Aorta (tissue), 5 donors: ENCODE measurements at places on chromosomes 5 and 9. TPM values are rescaled to one million over a fixed set of nuclear protein-coding genes. Genes with fewer than 3 reads are reported as not detected.

Gene CDKN2B-AS1
- total RNA-seq, result 0.58 TPM

GRCh38 chr5:83925321-83925954 is 204.8 kb upstream of the HAPLN1 start:
- no peak overlapping the region for H3K4me3 ChIP-seq
- H3K36me3 ChIP-seq, result no peaks in the 10 kb centered on the region
- DNase-seq, result no peak
- H3K4me1 ChIP-seq, result no peaks in the 10 kb centered on the region
- no peaks in the 10 kb centered on the region for H3K27me3 ChIP-seq

DNA sequence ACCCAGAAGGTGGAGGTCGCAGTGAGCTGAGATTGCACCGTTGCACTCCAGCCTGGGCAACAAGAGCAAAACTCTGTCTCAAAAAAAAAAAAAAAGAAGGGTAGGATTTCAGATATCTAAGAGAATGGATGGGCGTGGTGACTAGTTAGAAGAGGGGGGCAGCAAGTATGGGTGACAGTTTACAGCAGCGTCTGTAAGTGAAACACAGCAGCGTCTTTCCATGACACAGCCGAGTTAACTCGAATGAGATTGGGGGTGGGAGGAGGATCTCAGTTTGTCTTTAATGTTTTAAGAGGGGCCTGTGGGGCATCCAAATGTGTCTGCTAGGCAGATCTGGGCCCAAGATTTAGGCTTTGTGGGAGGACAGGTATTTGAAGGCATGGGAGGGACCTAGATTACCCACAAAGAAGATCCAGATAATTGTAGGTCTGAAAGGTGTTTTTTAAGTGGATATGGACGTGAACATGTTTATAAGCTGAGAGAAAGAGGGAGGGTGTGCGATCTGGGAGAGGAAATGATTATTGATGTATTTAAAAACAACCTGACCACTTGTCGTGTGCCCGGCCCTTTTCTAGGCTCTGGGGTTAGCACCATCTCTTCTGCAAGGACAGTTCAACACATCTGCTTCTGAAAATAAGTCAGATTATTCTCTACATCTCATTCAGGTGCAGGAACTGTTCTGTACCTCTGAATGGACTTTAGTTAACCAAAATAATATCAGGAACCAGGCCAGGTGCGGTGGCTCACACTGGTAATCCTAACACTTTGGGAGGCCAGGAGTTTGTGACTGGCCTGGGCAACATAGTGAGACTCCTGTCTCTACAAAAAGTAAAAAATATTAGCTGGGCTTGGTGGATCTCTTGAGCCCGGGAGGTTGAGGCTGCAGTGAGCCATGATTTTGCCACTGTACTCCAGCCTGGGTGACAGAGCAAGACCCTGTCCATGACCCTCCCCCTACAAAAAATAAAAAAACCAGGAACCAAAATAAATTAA is 2.5 kb downstream of the CEP78 start:
- H3K4me1 ChIP-seq, result no peaks in the 10 kb centered on the region
- DNase-seq, result no peak
- H3K27ac ChIP-seq, result no peak overlapping the region
- H3K4me3 ChIP-seq, result no peak overlapping the region
- H3K27me3 ChIP-seq, result no peaks in the 10 kb centered on the region
- H3K36me3 ChIP-seq, result no peaks in the 10 kb centered on the region

DNA sequence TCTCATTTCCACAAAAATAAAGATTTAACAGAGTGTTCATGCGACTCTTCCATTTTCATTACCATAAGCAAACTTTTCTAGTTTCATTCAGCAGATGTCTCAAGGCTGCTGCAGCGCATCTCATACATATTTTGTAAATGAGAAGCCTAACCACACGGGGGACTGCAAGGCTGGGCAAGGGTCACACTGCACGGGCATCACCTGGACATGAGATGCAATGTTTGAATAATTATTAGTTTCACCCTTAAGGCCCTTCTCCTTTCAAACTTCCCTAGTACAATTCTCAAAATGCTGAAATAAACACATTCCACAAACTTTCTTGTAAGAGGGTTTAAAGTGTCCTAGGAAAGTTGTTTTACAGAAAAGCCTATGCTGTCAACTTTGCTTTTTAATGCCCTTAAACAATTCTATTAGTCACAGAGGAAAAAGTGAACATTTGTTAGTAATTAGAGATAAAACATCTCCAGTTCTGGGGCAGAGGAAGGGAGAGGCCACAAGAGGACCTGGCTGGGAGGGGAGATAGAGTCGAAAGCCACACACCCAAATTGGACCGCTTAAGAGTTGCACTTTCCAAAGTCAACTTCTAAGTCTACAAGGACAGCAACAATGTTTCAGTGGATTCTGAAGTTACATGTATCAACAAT is 1.3 kb downstream of the DENND1A start:
- peak overlapping the region; percentile 92 for H3K4me3 ChIP-seq
- DNase-seq, result no peak
- no peak overlapping the region for H3K27ac ChIP-seq
- no peaks in the 10 kb centered on the region for H3K36me3 ChIP-seq

- H3K27ac ChIP-seq, result peak overlapping the region; percentile 33
- DNase-seq, result no peak
- H3K36me3 ChIP-seq, result no peaks in the 10 kb centered on the region
Observed at GRCh38 chr5:158876263-158876942, 223.3 kb downstream of the EBF1 start.

DNA sequence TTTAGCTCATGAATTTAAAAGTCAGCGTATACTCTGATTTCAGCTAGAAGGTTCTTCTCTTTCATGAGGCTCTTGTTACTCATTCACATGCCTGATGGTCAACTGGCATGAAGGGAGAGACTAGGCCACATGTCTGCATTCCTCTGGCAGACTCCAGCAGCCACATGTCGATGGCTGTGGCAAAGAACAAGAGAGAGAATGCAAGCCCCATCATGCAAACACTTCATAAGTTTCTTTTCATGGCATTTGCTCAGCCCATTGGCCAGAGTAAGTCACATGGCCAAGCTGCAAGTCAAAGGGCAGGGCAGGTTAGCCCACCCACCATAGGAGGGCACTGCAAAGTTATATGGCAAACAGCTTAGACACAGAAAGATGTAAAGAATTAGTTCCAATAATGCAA is 5.4 kb downstream of the KCNV2 start:
- no peak overlapping the region for H3K4me3 ChIP-seq
- no peaks in the 10 kb centered on the region for H3K36me3 ChIP-seq
- no peaks in the 10 kb centered on the region for H3K27me3 ChIP-seq

DNA sequence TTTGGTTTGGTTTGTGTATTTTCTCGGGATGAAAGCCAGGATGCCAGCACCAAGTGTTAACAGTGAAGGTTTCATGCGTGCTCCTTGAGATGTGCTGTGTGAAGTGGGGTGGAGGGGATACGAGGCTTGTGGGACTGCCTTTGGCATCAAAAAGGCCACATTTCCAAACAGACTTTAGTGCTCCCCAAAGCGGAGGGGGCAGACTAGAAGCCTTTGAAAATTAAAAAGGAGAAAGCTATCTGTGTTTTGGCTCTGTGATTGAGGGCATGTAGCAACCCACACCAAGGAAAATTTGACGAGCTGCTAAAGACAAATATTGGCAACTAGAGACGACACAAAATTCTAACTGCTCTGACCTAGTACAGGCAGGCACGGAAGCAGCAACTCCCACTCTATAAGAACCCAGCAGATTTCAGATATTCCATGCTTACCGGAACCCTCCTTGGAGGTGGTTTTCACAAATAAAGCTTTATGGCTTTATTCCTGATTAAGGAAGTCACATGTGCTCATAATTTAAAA is 154.5 kb downstream of the ARSB start:
- no peaks in the 10 kb centered on the region for H3K4me1 ChIP-seq
- no peak for DNase-seq
- H3K36me3 ChIP-seq, result no peaks in the 10 kb centered on the region
- H3K27ac ChIP-seq, result peak overlapping the region; percentile 37
- H3K27me3 ChIP-seq, result no peaks in the 10 kb centered on the region

DNA sequence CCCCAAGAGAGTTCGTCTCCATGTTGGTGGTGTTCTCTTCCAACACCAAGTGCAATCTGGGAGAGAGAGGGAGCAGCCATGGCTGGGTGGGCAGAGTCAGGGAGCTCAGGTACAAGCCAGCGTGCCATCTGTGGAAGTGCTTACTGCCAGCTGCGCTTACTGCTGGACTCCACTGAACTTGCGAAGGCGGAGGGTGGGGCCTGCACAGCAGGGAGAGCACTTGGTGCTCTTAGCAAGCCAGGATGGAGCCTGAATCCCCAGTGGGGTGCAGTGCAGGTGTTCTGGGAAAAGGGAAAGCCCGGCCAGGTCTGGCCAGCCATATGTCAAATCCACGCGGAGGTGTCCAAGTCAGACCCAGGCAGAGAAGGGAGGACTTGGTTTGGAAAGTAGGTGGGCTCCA is 142.0 kb downstream of the FANCC start:
- no peaks in the 10 kb centered on the region for H3K27me3 ChIP-seq
- no peak for DNase-seq
- H3K27ac ChIP-seq, result no peak overlapping the region
- no peaks in the 10 kb centered on the region for H3K36me3 ChIP-seq
- no peak overlapping the region for H3K4me3 ChIP-seq
